ENCODE measurements at places on chromosomes 13 and 19. TPM values are rescaled to one million over a fixed set of nuclear protein-coding genes. Genes with fewer than 3 reads are reported as not detected.

Gene EDNRB
- total RNA-seq: not detected

DNA sequence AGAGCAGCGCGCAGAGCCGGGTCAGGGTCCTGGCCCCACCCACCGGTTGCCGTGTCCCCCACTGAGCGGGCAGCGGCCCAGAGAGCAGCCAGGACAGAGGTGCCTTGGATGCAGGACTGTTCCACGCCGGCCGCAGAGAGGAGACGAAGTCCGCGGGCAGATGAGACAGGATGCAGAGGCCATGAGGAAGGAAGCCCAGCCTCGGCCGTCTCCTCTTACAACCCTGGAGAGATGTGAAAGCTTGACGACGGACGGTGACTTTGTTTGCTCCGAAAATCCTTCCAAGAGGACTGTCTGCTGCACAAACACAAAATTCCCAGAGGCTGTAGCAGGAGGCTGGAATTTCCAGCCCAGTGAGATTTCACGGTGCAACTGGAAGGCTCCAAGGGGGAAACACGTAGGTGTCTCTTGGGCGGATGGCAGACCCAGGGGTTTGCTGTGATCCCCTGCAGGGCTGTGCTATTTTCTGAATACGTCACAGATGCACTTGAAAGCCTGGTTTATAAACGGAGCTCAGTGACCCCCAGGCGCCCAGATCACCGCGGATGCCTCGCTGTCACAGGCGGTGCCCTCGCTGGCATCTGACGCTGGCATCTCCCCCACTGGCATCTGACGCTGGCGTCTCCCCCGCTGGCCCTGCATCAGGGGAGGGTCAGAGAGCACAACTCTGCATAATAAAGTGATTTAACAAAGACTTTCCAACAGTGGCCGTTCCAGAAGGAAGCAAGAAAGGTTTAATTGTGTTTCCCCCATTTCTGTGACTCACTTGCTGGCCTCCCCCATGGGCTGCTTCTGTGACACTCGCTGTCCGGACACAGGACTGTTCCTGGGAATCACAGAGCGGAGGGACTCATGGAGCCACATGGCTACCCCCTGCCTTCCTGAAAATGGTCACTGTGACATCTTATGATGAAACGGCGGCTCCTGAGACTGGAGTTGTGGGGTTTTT is 62.0 kb upstream of the C13orf46 start:
- H3K4me3 ChIP-seq: no peak overlapping the region
- peaks cover 42% of the 10 kb centered on the region for H3K36me3 ChIP-seq
- peak overlapping the region; percentile 75 for H3K27ac ChIP-seq
- no peak for DNase-seq
- peaks cover 7% of the 10 kb centered on the region for H3K27me3 ChIP-seq

DNA sequence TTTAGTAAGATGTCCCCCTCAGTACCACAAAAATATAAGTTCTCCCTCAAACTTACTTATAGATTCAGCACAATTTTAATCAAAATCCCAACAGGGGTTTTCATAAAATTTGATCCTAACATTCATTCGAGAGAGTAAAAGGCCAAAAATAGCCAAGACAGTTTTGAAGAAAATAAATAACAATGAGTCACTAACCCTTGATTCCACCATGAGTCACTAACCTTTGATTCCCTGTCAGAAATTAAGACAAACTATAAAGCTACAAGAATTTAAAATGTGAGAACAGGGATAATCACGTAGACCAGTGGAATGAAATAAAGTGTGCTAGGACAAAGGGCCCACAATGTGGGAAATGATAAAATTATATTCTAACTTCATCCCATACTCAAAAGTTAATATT is 320.3 kb downstream of the SUCLA2 start:
- no peak overlapping the region for H3K4me3 ChIP-seq
- no peak overlapping the region for H3K27ac ChIP-seq
- DNase-seq: peak; percentile 7
- H3K4me1 ChIP-seq: peaks cover 20% of the 10 kb centered on the region
- no peaks in the 10 kb centered on the region for H3K27me3 ChIP-seq
- no peaks in the 10 kb centered on the region for H3K36me3 ChIP-seq

DNA sequence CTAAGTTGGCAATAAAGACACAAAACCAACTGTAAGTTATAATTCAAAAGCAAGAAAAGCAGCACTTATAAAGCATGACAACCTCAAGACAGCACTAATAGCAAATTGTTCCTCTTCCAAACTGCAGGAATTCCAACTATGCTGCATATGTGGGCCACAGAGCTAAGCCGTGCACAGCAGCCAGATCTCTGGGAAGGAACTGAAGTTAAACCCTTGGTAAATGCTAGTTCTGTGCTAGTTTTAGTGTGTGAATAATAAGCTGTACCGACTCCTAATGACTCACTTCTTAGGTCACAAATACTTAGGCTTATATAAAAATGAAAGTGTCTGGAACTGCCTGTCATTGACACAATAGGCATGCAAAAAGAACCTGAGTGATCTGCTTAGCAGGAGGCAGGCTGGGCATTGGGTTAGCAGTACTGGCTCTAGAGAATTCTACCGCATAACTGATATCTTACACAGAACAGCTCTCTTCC is 21.2 kb upstream of the GTF3A start:
- H3K4me1 ChIP-seq: peaks cover 16% of the 10 kb centered on the region
- peak; percentile 41 for DNase-seq
- H3K27ac ChIP-seq: no peak overlapping the region

- DNase-seq: no peak
- H3K27me3 ChIP-seq: peaks cover 2% of the 10 kb centered on the region
- H3K27ac ChIP-seq: no peak overlapping the region
- no peak overlapping the region for H3K4me3 ChIP-seq
- H3K4me1 ChIP-seq: peaks cover 29% of the 10 kb centered on the region
- H3K36me3 ChIP-seq: 0 out of 2 replicates have a peak, but pooled peaks cover 1% of the 10 kb centered on the region
These were observed 5.3 kb downstream of the BSG start for GRCh38 chr19:577439-578392.
